ENCODE measurements at places on chromosomes 1 and 21.

- DNase-seq = peak; percentile 21
Measured at GRCh38 chr21:41168391-41169257, 664 bp downstream of the BACE2 start.

DNA sequence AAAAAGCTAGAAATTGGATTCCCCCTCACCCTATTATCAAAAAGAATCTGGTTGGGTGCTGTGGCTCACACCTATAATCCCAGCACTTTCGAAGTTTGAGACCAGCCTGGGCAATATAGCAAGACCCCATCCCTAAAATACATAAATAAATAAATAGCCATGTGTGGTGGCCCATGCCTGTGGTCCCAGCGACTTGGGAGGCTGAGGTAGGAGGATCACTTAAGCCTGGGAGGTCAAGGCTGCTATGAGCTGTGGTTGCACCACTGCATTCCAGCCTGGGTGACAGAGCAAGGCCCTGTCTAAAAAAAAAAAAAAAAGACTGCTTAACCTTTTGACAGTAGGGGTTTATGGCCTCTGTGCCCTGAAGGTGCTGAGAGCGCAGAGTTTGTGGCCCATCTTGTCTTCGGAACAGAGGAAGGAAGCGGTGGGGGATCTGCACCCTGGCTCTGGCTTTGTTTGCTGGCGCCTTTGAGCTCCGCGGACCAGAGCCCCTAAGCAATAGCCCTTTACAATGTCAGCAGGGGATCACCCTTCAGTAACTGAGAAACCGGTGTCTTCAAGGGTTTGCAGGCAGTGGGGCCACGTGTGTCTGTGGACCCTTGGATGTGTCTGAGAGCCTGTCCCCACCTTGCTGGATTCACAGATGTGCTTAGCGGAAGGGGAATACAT lies 22.1 kb downstream of the SLC2A7 start:
- DNase-seq = no peak

DNA sequence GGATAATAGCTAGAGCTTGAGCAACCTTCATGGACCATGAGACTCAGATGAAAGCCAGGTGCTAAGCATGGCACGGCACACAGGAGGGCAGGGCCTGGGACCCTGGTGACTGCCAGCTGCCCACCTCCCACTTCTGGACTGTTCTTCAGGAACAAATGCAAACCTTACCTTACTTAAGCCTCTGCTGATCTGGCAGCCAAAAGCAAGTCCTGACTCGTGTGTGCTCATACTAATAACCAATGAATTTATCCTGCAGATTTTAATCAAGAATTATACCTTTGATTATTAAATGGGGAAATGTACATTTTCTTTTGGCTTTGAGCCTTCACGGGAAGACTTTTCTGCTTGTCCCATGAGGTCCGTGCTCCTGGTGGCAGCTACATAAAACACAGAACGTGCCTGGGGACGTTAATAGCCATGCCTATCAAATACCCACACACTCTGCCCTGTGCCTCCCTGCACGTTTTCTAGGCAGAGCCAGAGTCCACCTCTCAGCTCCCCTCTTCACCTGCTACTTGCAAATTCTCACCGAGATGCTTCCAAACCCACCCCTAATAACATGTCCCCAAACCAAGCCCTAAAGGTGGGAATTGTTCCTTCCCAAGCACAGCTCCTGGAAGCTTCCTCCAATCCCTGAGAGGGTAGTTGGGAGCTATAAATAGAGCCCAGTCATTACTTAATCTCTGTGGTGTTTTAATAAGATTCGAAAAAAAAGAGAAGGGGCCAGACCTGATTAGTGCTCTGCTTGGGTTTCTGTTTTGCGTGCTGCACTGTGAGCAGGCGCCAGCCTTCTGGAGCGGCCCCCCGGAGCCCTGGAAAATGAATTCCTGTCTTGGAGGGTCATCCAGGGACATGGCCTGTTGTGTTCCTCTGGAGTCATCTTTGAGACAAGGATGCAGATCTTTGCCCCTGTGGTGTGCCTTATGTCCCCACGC lies 33.5 kb downstream of the SLC1A7 start:
- no peak for DNase-seq

- no peak for DNase-seq
Measured at GRCh38 chr1:21239221-21239620, 51.0 kb downstream of the ECE1 start.

DNA sequence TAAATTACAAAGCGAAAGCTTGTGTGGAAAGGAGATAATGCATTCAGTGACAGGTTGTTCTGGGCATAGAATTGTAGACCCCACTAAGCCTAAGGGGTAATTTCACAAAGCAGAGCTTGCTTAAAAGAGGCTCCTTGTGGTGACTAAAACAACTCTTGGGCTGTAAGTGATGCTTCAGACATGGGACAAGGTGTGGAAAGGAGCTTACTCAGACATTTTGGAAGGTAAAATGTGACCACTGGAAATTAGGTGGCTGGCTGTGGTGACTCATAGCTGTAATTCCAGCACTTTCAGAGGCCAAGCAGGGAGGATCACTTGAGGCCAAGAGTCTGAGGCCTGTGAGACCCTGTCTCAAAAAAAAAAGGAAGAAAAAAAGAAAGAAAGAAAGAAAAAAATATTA lies 51.1 kb upstream of the LRRC8C start:
- no peak for DNase-seq

DNA sequence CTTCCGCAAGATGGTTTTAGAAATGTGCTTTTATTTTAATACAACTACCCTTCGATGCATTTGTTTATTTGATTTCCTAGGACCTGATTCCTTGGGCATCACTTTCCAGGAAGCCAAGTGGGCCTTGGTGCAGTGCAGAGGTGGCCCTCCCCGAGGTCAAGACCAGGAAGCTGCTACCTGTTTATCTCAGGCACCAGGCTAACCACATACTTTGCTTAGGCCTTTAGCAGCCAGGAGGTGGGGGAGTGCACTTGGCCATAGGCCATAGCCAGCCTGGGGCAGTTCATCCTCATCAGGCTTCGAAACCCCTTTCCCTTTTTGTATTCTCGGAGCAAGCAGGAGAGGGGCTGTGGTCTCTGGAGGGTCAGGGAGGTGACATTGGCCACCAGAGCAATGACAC lies 45.4 kb downstream of the SMYD2 start:
- DNase-seq = no peak

GRCh38 chr21:32120230-32120629 lies 158.6 kb downstream of the MIS18A start:
- DNase-seq = no peak

DNA sequence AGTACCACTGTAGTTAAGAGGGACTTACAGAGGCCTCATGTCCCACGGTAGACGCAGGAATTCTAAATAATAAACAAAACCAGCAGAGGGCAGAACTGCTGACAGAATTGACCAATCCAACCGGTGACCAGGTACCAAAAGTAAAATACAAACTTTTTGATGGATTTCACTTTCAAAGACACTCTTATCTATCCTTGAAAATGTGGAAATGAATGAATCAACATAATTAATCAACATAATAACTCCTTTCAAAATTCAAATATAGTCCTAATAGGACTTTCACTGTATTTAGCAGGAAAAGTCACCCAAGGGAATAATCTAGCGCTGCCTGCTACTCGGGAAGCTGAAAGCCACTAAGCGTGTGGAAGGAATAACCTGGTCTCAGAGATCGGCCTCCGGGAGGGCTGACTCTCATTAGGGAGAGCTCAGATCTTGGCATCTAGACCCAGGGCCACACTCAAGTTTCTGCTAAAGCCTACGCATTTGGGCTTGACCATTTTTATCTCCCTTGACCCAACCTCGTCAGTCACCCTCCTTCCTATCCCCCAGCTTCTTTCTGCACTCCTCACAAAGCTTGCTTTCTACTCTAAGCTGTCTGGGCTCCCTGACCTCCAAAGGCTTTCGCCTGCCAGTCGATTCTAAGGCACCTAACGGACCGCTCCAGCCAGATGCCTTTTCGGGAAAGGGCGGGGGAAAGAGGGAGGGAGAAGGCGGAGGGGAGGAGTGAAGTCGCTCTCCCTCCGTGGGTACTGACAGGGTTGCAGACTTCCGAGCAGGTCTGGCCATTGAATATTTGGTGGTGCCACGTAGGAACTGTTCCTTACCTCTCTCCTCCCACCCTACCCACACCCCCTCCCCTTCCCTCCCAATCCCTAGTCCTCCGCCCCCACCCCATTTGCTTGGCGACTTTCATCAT lies 1.6 kb downstream of the COL11A1 start:
- no peak for DNase-seq

GRCh38 chr21:45481977-45482898 lies 60.0 kb downstream of the SLC19A1 start:
- no peak for DNase-seq

GRCh38 chr1:21139601-21140000 lies 37.1 kb downstream of the EIF4G3 start:
- DNase-seq = no peak

GRCh38 chr1:25560001-25560400 lies 16.6 kb downstream of the LDLRAP1 start:
- no peak for DNase-seq

DNA sequence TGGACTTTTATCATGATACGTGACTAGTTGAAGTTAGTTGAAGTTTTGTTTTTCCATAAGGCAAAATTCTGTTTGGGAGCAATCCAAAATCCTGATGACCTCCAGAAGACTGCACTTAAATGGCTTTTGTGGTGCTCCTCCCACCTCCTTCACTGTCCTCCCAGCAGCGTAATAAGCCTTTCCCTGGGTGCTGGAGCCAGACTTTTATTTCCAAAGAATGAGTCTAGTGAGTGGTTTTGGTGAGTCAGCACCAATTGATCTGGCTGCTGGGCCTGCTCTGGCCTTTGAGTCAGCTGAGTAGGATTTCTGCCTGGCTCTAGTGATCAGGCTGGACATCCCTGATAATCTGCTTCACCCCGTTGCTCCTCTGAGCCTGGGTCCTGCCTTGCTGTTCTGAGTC lies 21.7 kb upstream of the KCND3 start:
- DNase-seq = no peak

GRCh38 chr1:45617618-45618017 lies 6.2 kb downstream of the CCDC17 start:
- DNase-seq = no peak

- no peak for DNase-seq
Measured at GRCh38 chr1:21244986-21245687, 45.1 kb downstream of the ECE1 start.

DNA sequence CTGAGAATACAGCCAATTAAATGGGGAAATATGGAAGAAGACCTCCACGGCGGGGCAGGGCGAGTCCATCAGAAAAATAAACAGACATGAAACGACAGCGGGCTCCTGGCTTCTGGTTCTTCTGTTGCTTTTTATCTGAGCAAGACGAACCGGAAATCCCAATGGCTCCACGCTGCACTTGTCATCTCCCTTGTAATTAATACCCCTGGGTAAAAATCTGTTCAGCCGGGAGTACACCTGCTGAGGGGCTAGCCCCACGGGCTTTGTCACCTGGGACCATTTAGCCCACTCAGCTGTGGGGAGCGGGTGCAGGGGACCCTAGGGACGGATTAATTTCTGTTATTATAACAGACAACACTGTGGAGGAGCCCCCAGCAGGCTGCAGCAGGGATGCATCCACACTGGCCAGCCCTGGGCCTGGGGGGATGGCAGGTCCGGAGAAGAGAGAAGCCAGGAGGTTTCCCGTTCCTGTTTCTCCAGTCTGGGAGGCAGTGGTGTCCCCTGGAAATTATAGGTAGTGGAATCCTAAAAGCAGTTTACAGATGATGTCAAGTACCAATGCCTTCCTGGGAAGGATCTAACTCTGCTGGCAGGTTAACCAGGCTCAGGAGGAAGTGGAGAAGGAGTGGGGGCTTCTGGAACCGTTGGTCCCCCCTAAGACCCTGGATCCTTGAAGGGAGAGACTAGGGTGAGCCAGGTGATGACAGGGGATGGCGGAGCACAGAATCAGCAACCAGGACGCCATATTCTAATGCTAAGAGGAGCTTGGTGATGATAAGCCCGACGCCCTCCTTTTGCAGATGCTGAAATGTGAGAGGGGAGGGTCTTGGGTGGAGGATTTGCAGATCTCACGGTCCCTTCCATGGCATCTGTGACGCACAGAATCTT lies 566.1 kb downstream of the PTPRU start:
- DNase-seq = no peak

DNA sequence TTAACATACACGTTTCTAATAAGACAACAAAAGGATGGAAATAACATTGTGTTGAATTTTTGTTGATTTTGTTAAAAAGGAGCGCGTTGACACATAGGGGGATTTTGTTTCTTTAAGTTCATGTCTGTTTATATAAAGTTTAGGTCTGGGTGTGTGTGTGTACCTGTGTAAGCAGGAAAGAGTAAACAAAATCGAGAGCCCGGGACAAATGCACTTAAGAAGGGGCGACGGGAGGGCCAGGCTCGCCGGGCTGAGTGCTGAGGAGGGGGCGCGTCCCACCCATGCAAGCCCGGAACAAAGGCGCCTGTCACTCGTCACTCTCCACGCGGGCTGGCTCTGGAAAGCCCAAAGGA lies 28.8 kb upstream of the TRIM17 start:
- DNase-seq = no peak

DNA sequence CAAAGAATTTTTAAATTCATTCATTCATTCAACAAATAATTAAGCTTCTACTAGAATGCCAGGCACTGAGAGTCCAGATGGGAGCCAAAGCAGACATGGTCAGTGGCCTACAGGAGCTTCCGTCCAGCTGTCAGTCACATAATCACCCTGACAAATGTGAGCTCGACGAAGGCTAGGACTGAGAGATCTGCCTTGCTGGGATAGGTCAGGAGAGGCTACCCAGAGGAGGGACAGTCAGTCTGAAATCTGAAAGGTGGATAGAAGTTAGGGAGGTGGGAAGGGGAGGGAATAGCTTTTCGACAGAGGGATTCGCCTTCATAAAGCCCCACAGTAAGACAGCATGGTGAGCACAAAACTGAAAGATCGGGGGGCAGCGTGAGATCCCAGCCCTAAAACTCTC lies 8.3 kb downstream of the EPHX1 start:
- DNase-seq = no peak

DNA sequence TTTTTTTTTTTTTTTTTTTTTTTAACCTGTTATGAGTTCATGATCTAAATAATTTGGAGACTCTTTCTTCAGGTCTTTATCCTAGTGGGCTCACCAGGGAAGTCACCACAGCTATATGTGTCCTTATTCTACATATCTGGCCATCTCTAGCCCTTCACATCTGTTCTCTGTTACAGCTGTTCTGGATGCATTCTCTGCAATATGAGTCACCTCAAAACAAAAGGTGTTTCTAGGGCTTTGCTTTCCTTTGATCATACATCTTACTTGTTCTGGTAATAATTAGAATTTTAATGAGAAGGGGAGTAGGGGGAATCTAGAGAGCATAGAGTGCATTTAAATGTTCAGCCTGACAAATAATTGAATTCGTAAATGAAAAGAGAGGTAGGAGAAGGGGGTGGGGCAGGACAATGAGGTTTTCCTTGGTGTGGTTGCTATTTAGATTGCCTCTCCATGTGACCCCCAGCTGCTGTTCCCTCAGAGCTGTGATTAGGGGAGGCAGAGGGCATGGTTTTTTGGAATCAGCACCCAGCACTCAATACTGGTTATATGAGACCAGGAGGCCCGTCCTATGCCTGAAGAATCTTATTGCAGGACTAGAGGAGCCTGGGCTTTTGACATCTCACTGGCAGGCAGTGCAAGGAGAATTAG lies 8.0 kb downstream of the SYT6 start:
- DNase-seq = no peak

All from fibroblast of skin of left biceps (primary cell).